ENCODE measurements at places on chromosomes 13 and 19.

DNA sequence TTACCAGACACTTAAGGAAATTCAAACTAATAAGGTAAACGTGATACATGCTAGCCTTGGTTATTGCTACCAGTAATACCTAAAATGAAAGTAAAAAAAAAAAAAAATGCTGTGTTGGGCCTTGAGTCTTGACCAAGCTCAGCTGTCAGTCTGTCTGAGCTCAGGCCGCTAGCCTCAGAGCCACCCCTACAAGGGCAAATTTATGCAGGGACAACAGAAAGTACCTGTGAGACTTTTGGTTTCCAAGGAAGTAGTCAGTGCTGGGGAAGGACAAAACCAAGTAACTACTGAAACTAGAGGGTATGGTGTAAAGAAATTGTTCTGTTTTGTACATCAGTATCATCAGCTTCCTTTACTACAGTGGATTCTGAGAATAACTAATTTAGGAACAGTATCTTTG, 134.3 kb upstream of the SLITRK5 start:
- no peak for DNase-seq

- no peak for DNase-seq
These were observed 2.5 kb downstream of the ATP4B start for GRCh38 chr13:113655346-113656002.

GRCh38 chr19:16851031-16851712, 22.0 kb downstream of the SIN3B start:
- no peak for DNase-seq

DNA sequence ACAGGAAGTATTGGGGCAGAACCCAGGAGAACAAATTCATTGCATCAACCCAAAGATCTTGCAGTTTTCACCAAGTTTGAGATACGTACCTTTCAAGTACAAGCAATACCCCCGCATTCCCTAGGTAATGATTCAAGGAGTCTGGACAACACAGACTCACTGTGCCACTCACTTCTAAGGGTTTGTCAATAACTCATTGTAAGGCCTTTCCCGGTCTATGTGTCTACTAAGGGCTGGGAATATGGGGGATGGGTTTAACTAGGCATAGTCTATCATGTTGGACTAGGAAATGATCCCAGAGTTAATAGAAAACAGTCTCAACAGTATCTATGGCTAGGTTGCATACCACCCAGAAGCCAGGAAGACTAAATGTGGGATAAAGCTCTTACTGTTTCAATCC, 8.3 kb upstream of the ITM2B start:
- DNase-seq = no peak

DNA sequence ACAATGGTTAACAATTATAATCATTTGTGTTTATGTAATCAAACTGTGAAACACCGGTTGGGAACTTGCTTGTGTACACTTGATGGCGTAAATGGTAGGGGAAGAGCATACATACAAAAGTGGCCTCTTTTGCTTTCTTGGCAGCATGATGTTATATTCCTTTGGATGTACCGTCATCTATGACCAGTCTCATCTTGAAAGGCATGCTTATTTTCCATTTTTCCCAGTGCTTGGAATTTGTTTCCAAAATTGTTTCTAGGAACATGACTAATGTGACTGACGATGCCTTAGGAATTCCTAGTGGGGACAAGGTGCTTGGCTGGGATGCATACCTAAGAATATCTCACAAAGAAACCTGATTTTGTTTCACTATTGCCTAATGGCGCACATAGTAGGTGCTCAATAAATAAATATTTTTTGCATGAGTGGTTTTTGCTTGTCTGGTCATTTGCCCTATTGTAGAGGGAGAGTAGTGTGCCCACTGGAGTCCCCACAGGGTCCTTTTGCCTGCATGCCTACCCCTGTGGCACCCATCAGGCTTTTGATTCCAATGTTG, 45.5 kb downstream of the SAE1 start:
- DNase-seq = no peak

GRCh38 chr13:99506634-99507033, 5.4 kb downstream of the TM9SF2 start:
- DNase-seq = no peak

DNA sequence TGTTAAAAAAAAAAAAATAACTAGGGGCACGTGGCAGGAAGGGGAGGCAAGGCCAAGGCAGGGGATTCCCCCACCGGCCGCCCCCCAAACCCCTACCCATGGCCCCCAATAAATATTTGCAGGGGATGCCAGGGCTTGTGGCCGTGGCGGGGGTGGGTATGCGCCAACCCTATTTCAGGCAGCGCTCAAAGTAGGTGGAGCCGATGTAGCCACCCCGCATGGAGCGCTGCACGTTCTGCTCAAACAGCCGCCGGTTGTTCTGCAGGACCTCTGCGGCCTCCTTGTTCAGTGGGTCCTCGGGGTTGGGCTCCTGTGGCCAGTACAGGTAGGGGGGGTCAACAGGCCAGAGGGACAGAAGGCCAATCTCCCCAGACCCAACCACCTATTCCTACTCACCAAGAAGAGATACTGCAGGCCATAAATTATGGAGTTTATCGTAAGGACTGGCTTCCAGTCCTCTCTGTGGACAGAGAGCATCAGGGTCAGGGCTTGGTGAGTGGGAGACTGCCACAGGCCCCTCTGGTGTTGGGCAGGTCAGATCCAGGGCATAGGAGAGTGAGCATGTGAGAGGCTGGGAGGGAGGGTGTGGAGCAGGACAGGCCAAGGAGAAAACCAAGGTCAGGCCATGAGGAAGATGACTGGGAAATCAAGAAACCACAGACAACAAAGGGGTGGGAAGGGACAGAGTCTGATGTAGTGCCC, 1.2 kb upstream of the CHMP2A start:
- DNase-seq = no peak

DNA sequence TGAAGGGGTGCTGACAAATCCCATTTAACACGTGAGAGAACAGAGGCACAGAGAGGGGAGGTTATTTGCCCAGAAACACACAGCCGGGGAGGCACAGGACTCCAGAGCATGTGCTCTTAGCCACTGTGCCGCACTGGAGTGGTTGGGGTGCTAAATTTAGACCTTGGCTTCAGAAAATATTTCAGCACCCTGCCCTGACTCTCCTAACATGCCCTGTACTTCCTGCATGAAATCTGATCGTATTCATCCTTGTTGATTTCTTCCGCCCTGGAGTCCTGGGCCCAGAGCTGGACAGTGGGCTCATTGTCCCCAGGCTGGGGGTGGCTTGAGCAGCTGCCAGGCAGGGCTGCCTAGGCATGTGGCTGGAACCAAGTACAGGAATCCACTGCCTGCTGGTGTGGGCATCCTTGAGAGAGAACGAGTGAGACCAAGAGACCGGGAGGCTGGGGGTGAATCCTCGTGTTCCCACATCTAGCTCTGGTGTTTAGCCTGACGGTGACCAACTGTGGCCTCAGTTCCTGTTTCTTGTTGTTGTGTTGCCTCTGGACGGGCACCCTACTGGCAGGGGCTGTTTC, 5.3 kb downstream of the SLC27A1 start:
- DNase-seq = no peak

DNA sequence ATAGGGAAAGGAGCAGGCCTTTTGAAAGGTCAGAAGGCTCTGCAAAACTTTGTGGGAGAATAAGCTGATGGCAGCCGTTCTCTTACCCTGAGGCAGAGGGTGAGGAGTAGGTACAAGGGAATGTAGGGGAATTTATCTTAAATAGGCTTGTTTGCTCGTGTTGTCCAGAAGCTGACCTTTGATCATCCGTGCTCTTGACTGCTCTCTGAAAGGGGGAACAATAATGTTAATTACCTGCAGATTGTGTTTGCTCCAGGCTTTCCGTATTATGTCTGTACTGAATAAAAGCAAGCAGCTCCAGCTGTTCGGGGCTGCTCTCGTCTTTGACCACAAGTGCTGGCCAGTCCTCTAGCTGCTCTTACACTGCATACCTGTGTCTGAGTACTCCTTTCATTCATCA, 116.3 kb downstream of the ZNF429 start:
- DNase-seq = no peak

GRCh38 chr19:48513289-48514122, 1.9 kb upstream of the LMTK3 start:
- DNase-seq = no peak

GRCh38 chr19:49546825-49547565, 19.2 kb downstream of the RCN3 start:
- DNase-seq = no peak
